ENCODE measurements at places on chromosomes 12 and 14.

GRCh38 chr14:103014466-103015228, 42.7 kb downstream of the CDC42BPB start:
- no peak for DNase-seq

DNA sequence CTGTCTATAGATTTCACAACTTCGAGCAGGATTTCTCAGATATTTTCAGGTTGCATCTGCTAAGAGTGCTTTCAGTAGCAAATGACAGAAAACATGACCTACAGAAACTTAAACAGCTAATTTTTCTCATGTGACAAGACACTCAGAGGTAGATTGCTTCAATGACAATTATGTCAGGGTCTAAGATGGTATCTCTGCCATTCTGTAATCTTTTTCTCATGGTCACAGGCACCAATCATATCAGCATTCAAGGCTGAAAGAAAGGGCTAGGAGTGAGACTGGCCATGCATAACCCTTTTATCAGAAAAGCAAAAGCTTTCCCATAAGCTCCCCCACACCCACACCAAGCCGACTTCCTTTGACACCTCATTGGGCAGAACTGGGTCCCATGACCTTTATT, 450.5 kb upstream of the FAR2 start:
- DNase-seq = no peak

- DNase-seq = no peak
Measured at GRCh38 chr12:95116773-95117172, 43.4 kb upstream of the NR2C1 start.

GRCh38 chr14:88872976-88873375, 48.5 kb downstream of the TTC8 start:
- DNase-seq = no peak

GRCh38 chr14:69712599-69713088, 54.3 kb upstream of the SRSF5 start:
- no peak for DNase-seq

DNA sequence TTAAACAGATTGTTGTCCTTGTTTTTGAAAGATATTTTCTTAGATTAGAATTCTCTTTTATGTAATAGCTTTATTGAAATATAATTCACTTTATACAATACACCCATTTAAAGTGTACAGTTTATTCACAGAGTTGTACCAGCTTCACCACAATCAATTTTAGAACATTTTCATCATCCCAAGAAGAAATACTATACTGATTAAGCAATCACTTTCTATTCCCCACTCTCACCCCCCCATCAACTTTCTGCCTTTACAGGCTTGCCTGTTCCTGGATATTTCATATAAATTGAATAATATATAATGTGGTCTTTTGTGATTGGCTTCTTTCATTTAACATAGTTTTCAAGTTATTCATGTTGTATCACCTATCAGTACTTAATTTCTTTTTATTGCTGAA, 44.4 kb downstream of the ARHGAP5 start:
- DNase-seq = no peak

GRCh38 chr14:79938185-79938584, 273.1 kb downstream of the DIO2 start:
- DNase-seq = no peak

DNA sequence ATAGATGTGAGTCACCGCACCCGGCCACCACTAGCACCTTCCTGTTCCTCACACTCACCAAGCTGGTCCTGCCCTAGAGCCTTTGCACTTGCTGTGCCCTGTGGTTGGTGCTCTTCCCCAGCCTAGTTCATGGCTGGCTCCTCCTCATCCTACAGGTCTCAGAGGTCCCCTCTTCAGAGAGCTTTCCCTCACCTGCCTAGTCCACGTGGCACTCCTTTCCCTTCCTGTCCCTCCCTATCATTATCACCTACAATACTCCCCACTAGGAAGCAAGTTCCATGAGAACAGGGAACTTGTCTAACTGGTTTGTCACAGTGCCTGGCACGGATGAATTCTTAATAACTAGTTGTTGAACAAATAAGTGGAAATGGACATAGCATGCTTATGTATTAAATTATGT, 24.0 kb upstream of the TMED10 start:
- no peak for DNase-seq

- DNase-seq = no peak
Measured at GRCh38 chr12:30296486-30296885, 399.2 kb downstream of the IPO8 start.

DNA sequence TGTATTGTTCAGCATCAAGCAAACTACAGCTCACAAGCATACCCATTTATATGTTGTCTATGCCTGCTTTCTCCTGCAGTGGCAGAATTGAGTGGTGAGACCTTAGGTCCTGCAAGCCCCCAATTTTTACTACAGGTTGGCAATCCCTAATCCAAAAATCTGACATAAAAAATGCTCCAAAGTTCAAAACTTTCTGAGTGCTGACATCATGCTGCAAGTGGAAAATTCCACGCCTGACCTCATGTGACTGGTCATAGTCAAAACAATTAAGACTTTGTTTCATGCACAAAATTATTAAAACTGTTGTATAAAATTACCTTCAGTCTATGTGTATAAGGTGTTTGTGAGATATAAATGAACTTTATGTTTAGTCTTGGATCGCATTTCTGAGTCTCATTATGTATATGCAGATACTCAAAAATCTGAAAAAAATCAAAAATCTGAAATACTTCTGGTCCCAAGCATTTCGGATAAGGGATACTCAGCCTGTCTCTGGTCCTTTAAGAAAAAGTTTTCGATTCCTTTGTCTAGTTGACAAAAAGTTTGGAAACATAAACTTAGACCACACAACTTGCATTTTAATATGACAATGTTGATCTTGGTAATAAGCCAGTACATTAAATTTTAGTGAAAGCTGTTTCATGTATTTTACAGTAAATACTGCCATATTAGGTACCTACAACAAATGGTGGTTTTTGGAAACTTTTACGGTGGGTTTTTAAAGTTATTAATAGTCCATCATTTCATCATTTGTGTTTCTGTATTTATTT, 81.5 kb downstream of the AEBP2 start:
- DNase-seq = no peak

DNA sequence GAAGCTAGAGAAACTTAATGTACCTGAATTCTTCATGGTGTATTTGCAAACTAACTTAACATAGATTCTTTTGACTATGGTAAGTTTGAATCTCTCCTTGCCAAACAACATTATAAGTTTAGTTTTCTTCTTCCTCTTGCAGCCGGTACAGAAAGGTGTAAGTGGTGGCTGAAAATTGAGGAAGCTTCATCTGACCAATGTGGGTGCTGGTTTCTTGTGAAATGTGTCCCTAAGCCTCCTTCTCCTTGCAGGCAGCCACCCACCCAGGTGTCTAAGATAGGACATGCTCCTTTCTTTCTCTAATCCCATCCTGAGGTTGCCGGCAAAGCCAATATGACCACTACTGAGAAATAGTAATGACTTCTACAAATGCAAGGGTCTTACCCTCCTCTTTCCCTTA, 20.6 kb downstream of the GSG1 start:
- DNase-seq = no peak

DNA sequence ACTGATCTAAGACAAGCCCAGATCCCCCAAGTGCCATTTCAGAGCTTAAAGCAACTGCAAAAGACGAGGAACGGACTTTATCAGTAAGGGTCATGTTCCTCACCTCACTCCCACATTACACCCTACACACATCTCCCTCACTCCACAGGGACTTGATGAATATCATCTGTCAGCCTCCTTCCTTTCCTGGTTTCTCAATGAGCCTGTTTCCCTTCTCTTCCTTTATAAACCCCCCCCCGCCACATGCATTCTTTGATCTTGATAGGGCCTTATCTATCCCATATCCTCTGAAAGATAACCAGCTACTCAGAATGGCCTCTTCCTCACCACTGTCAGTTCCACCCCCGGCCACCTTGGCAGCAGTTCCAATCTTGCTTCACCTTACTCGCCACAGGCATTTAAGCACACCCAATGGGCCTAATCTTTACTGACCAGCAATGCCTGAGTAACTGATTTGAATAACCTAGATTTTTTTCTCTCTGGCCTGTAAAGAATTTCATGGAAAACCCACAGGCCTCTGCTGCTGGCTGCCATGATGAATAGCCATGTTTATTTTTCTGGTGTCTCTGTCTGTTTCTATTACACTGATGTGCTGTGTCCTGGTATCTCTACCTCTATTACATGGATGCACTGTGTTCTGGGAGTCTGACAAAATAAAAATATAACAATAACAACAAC, 138.7 kb downstream of the PHLDA1 start:
- DNase-seq = no peak

DNA sequence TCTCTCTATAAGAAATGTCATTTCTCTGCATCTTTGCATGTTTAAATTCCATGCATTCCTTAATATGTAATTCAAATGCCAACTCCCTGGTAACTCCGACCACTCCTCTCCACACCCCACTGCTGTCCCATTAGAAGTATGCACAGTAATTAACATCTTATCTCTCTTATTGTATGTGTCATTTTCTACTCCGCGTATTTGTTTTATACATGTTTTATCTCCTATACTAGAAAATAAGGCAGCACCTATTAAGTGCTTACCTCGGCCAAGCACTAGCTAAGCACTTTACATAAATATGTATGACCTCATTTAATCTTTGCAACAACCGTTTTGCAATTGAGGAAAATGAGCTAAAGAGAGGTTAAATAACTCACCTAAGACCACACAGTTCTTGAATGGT, 469.8 kb downstream of the BCAT1 start:
- DNase-seq = no peak

GRCh38 chr14:101320396-101320795, 240.9 kb upstream of the DIO3 start:
- no peak for DNase-seq

- peak; percentile 69 for DNase-seq
Measured at GRCh38 chr14:105944632-105945610, 418.5 kb downstream of the TMEM121 start.

GRCh38 chr14:86243158-86243557, 713.2 kb downstream of the FLRT2 start:
- no peak for DNase-seq

GRCh38 chr12:22409377-22410164, 75.1 kb upstream of the ST8SIA1 start:
- DNase-seq = peak; percentile 15

GRCh38 chr12:111430433-111431353, 25.0 kb downstream of the SH2B3 start:
- DNase-seq = peak; percentile 66

DNA sequence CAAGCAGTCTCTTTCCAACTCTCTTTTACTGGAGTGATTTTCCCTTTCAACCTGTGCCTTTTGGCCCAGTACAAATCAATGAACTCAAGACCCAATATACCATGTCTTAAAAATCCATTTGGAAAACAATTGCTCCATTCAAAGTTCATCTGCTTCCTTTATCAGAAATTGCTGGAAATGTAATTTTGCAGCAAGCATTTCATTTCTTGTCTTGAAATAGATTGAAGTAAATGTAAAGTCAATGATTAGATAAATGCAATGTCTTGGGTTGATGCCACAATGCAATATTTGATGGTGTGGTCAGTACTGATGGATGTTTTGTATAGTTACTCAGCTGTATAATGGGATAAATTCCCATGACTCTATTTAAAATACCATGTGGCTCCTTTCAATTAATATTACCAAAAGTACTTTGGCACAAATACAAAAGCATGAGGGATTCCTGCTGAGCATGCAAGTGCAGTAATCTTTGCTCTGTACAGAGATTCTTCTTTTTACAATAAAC, 707.7 kb upstream of the NOVA1 start:
- DNase-seq = no peak

- DNase-seq = no peak
Measured at GRCh38 chr12:34030591-34030990, 8.3 kb downstream of the ALG10 start.

DNA sequence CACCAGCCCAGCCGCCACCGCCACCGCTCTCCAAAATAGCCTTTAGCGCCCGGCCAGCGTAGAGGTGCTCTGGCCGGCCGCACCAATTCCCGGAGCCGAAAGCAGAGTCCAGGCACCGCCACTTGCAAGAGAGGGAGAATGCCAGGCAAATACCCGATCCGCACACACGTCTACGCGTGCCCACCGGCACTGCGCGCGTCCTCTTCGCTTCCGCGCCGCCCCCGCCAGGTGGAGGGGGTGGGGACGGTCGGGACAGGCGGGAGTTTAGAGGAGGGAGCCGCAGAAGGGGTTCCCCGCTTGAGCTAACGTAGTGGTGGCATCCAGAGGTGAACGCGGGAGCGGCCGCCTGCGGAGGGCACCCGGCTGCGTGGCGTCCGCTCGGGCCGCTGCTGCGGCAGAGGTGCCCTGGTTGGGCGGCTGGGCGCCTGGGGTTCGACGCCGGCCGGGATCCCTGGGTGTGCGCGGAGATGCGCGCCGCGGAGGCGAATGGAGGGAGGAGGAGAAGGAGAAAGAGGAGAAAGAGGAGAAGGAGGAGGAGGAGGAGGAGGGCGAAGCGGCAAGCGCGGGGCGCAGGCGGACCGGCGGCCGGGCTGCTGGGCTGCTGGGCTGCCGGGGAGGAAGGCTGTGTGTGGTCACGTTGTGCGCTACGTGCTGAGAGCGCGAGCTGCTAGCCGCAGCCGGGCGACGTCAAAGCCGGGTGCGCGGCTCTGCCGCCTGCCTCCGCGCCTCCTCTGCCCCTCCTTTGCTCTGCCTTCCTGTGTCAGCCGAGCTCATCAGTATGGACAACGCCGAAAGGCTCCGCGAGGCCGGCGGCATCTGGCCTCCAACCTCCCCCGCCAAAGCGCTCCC, at the start of gene MDGA2:
MDGA2 (minus strand) TSS at position 140 of the 849 bp plus-strand sequence.
- no peak for DNase-seq

GRCh38 chr12:53481939-53482586, 17.2 kb downstream of the MAP3K12 start:
- no peak for DNase-seq

DNA sequence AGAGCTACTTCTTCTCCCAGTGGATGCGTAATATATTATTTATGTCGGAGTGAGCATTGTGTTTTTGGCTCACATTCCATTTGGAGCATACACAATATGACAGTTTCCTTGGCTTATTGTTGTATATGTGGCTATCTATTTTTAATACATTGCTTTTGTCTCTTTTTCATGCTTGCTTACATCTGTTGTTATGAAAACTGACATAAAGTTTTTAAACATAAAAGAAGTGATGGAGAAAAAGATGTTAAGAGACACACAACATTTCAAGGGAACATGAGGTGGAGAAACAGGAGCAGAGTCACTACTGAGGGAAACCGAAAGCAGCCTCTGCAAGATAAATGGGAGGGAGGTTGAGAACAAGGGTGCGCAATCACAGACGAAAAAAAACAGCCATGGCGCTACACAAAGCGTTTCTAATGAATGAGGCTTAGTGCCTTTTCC, 228.4 kb upstream of the NPAS3 start:
- no peak for DNase-seq

GRCh38 chr14:77607741-77608302, 8.6 kb downstream of the SPTLC2 start:
- DNase-seq = no peak

DNA sequence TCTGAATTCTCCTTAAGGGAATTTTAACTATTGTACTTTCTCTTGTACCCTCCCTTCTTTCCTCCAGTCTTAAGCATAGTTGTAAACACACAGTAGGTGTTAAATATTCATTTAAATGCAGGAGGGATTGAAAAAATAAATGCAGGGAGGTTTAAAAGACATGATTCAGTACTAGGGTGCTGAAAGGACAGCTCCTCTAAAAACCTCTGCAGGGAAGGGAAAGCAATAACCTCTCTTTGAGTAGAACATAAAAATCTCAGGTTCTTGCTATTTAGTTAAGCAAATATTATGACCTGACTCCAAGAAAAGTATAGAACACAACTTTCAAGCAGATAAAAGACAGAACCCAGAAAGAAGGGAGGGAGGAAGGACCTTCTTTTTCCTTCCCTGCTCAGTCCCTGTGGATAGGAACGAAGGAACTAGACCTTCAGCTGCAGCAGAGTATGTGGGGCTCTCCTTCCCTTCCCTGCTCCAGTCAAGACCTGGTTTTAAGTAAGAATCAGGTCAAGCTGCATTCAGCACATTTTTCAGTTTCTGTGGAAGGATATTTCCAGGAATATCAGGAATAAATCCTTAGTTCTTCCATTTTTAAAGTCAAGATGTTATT, 4.7 kb downstream of the MAP3K9 start:
- no peak for DNase-seq

All from activated CD4-positive, alpha-beta T cell treated with anti-CD3 and anti-CD28 coated beads, Interleukin-2, amount 50 U/mL, for 4 hours (primary cell).